ENCODE measurements at places on chromosomes 4 and X.
A peak's percentile ranks its signal among the peaks of the same experiment; 100 is the strongest.

DNA sequence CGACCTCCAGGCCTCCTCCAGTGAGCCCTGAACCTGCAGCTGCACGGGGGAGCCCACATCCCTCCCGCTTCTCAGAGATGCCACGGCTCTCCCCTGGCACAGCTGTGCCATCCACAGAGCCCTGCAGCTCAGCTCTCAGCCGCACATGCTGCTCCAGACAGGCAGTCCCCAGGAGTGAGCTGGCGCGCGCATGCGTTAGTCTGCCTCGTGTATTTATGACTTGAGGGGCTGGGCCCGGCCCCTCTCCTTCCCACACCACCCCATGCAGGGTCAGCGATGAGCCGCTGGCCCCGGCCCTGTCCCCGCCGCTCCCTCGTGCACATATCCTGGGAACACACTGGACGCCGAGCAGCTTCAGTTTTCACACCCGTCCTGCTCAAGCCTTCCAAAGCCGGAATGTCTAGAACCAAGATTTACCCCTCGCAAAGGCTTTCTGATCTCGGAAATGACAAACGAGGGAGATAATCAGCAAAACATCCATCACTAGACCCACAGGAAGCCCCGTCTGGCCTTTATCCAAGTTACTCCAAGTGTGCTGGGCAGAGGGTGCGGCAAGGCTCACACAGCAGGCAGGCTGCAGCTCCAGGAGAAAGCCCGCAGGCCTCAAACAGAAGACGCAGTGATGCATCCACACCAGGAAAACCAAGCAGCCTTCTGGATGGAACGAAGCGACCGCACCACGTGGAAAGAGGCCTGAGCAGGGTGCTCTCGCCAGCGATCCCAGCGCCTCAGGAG lies 24.3 kb downstream of the GAK start:
- no peak for DNase-seq

DNA sequence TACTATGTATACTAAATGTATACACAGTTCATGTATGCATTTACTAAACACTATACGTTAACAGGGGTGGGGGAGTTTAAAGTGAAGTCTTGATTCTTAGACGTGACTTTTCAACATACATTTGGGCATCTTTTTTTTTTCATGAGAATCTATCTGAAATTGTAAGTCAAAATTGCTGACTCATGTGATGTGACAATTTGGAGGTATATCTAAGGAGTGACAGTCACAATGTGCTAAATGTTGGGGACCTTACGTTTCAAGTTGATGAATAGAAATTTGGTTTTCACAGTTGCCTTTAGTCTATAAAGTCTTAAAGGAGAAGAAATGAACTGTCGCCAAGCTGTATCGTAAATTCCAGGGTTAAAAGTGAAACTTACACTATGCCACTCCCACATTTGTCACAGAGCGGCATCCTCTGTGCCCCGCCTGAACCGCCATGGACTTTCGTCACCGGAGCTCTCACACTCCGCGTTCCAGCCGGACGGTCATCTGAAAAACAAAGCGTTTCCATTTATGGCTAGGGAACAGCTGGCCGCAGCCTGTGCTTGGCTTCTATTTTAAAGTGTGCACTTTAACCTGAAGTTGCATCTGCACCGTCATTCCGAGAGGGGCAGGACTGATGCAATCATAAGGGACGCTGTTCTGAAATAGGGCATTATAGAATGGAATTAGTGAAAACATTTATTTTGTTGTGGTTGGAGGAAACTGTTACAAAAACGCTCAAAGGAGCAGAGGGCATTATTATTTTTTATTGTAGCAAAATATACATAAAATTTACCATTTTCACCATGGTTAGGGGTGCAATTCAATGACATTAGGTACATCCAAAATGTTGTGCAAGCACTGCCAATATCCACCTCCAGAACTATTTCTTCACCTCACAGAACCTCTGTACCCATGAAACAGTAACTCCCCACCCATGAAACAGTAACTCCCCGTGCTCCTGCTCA lies 30.9 kb downstream of the PDLIM3 start:
- DNase-seq: no peak

DNA sequence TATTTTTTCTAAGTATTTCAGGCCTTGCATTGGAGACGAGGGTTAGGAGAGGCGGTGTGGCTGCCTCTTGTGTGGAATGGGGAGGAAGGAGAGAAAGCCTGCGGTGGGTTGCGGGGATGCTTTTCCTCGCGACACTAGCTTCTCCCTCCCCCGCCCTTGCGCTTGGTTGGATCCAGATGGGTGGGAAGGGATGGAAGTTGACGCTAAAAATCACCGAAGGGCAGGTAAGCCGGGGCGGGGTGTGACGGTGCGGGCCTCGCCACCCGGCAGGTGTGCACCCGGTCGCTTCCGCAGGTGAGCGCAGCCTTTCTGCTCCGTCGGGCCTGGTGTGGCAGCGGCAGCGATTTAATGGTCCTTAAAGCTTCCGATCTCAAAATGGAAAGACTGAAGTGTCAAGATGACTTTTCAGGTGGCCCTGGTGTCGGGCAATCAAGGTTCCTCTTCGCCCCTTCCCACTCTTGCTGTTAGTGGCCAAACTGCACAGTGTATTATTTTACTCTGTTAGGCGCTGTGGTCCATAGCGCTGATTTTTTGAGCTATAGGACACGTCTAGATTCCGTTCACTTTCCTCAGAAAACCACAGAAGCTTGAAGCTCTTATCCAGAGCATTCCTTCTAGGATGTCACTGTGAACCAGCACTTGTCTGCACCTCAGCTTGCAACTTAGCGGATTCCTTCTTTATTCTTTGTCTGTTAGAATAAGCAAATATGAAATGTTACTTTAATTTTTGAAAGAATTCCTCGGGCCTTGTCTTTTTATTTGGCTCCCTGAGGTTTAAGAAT lies 765 bp downstream of the ENOPH1 start:
- DNase-seq: peak; percentile 15

DNA sequence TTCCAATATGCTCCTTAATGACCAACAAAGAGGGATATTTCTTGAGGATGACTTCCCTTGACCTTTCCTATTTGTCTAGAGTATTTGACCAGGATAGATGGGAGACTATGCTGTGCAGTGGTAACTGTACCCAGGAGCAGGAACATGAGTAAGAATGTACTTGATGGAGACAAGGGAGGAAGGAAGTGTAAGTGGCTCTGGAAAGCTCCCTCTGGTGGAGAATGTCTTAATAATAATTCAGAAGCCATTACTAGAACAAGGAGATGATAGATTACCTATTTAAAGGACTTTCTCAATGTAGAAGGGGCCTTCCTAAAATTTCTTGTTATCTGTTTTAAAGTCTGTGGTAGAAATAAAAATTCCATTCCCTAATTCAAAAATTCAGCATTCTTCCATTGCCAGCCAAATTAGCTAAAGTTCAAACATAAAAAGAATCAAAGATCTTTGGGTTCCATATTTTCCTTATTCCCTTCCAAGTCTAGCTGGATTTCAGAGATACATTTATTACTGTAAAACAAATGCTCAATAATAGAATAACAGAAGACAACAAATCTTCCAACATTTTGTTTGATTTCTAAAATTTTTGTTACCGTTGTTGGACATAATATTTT lies 83.8 kb downstream of the GRID2 start:
- DNase-seq: peak; percentile 62

GRCh38 chrX:22340022-22340616 lies 67.4 kb downstream of the CBLL2 start:
- DNase-seq: no peak

DNA sequence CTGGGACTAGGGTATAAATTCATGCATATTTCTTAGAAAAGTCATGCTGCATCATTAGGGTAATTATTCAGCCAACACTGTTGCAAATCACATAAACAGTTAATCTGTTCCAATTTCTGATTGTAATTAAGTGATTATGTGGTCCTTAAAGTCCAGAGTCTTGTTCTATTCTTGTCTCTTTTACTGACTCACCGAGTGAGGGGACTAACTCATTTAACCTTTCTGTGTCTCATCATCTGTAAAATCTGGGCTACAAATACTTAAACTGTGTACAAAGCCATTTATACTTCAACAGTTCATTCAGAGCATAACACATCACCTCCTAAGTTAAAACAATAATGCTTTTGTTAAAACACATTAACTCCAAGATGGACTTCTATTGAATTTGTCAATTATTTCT lies 65.4 kb upstream of the KLHL13 start:
- no peak for DNase-seq
